ENCODE measurements at places on chromosomes 3 and 15.

DNA sequence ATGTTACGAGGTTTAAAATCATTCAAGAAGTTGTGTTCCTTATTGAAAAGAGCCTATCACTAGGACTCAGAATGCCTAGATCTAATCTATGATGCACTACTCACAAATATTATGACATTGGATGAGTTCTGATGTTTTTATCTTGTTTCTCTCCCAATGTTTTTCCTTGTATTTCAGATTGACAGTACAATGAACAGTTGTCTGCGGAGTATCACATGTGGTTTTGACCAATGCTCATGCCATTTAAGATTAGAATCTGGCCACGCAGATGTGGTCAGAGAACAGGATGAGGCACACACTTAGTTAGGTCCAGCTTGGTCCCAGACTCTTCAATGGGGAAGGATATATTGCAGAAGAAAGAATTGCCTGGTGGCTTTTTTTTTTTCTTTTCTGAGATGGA is 25.6 kb upstream of the CCDC50 start:
- no peak for DNase-seq

DNA sequence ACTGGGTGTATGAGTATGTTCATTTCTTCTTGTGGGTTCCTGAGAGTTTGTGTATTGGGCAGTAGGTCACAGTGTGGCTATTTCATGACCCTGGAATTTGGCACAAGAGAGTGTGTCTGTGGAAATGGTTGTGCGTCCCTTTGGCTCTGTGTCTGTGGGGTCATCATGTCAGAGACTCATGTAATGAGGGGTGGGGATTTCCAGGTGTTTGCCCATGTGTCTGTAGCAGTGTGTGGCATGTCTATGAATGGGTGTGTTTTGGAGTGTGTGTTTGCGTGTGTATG is 1.3 kb upstream of the GATA2 start:
- no peak for DNase-seq

DNA sequence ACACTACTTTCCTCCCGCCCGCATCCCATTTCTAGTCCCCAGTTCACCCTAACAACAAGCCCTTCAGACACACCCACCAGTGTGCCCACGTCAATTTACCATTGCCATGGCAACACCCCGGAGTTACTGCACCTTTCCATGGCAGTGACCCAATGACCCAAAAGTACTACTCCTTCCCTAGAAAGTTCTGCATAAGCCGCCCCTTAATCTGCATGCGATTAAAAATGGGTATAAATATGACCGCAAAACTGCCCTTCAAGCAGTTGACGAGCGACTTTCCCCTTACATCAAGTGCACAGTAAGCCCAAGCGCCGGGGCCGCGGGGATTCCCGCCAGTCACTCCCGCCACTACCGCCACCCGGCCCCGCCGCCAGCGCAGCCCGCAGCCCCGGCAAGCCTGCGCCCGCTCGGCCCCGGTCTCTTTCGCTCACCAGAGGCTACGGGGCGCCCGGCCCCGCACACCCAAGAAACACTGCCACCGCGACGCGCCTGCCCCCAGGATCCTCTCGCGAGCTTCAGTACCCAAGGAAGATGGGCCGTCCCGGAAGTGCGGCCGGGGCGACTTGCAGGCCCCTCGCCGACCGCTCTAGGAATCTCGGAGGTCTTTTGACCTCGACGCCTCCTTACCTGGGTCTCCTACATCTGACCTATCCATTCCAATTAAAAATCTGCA is 27.2 kb upstream of the ZNF502 start:
- DNase-seq = no peak

DNA sequence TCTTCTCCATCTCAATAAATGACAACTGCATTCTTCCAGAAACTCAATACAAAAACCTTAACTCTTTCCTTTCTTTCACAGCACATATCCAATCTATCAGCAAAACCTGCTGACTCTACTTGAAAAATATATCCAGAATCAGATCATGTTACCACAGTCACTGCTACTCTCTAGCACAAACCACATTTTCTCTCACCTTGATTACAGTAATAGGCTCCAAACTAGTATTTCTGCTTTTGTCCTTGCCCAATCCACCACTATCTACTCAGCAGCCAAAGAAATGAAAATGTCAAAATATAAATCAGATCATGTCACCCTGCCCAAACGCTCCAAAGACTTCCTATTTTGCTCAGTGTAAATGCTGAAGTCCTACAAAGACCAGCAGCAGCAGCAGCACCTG is 15.2 kb downstream of the TMCC1 start:
- no peak for DNase-seq

DNA sequence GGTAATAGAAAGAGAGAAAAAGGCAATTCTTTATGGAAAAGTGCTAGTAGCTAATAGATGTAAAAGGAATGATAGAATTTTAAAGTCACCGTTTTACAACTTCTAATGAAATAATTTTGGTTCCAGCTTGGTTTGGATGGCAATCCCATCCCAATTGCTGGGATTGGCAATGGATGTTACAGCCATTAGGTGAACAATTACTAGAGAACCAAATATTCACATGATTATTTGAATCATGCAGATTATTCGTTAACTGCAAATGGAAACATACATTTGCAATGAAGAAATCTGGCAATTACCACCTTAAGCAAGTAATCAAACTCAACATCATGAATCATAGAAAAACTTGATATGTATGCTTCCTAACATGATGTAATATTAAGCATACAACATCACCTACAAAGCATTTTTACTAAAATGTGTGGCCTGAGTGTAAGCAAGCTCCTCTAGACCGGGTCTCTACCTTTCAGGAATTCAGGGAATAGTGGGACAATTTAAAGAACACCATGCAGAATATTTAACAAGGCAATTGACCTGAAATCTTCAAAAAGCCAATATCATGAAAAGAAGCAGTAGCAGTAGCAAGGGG is 26.2 kb upstream of the ANP32A start:
- no peak for DNase-seq

DNA sequence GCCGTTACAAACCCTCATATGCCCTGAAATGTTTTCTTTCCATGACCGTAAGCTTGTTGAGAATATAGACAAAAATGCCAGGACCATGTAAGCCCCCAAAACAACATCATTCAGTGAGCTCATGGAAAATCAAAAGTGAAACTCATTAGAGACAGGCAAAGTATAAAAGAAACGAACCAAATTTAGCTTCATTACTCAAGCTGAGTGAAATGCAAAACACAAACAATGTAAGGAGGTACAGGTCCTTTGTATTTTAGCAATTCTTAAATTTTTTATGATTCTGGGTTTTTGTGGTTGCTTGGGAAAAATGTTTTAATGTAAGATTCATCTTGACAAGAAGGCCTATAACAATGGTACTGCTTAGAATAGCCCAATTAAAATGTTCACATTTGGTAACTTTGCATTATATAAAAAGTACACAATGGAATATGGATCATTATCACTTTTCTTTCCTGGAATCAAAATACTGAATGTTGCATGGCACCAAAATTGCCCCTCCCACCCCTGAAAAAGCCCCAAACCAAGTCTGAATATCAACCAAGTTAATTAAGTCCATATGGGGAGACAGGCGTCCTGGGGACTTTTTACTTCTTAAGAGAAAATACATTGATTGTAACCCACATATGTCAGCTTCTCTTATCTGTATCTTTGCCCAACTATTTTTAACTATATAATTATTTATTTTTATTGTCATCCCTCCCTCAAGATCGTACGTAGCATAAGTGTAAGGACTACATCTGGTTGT is 247.7 kb upstream of the CDIN1 start:
- DNase-seq = no peak

- no peak for DNase-seq
Measured at GRCh38 chr3:136120373-136121348, 75.5 kb downstream of the MSL2 start.

- DNase-seq = no peak
Measured at GRCh38 chr3:157999246-157999645, 107.0 kb downstream of the SHOX2 start.

- no peak for DNase-seq
Measured at GRCh38 chr3:1987980-1988379, 110.7 kb upstream of the CNTN4 start.

GRCh38 chr15:86555939-86556338 is 476.3 kb downstream of the AGBL1 start:
- no peak for DNase-seq

DNA sequence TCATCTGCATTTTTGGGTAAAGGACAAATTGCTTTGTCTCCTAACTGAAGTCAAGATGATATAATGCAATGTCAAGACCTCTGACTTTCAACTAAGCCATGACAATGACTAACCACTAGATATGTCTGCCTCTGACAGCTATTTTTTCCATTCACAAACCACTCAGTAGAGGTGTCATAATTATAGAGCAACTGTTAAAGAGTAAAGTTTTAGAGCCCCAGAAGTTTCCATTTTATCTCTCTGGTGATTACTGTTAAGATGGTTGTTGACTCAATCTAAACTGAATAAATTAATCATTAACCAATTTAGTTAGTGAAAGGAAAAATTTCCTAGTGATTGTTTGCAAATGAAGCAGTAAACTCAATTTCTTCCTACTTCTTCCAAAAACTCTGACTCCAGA is 779.9 kb downstream of the GRM7 start:
- no peak for DNase-seq

DNA sequence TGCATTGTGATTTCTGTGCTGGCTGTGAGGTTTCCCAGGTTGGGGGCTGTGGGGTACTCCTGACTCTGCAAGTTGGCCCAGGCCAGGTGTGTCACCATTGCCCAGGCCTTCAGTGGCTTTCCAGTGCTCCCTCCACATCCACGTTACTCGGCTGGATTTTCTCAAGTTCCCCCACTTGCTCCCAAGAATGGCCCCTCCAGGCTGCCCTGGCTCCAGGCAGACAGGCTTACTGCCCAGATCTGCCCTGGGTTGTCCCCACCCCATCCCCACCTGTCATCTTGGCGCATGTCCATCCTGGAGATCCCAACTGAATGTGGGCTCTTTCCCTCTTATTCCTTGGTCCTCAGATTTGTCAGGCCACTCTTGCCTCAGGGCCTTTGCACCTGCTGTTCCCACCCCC is 3.6 kb downstream of the APBA2 start:
- no peak for DNase-seq

DNA sequence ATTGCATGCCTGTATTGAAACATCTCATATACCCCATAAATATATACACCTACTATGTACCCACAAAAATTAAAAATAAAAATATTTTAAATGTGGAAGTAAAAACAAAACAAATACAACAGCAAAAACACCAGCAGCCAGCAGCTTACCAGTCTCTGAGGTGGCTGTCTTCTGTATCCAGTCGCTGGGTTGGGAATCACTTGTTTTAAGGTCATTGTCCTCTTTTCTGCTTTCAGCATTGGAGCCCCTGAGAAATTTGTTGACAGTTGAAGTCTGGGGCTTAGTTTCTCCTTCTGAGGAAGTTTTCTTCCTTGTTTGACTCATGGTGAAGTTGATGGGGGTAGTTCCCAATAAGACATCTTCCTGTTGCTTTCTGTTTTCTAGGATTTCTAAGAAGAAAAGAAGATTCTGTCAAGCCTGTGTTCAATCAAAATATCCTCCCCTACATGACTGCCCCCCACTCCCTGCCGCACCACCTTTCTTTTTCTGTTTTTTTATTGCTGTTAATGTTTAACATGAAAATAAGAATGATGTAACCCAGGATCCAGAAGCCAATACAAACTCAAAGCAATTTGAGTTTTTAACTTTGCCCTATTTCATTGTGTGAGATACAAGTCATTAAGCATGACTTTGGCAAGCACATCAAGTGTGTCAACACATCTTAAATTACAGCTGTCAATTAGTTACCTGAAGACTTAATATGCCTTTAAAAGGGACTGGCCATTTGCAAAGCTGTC is at the start of gene LRRC31:
LRRC31 (minus strand) TSS at position 452 of the 737 bp plus-strand sequence; CDS start at position 324, 128 bp downstream.
- no peak for DNase-seq

- DNase-seq = no peak
Measured at GRCh38 chr3:105539897-105540296, 173.2 kb downstream of the ALCAM start.

DNA sequence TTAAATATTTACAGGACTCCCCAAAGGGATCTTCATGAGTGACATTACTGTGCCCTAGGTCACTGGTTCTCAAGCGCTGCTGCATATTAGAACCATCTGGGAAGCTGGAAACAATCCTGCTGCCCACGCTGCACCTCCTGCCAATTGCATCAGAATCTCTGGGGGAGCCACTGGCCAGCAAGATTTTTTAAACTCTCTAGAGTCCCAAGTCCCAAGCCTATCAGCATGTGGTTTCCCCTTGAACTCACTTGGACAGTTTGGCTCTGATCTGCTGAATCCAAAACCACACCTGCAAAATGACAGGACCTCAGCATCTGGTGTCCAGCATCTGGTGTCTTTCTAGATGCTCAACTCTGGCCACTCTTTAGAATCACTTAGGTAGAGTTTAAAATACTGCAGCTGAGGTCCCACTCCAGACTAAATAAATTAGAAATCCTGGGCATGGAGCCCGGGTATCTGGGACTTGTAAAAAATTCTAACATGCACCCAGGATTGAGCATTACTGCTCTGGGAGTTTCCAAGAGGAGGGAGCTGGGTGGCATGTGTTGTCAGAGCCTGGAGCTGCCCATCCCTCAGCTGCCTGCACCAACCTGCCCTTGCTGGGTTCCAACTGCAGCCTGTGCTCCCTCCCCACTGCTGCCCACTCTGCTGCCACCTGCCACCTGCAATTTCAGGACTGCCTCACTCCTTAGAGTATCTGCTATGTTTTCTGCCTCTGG is 311.3 kb downstream of the SLC9A9 start:
- no peak for DNase-seq

DNA sequence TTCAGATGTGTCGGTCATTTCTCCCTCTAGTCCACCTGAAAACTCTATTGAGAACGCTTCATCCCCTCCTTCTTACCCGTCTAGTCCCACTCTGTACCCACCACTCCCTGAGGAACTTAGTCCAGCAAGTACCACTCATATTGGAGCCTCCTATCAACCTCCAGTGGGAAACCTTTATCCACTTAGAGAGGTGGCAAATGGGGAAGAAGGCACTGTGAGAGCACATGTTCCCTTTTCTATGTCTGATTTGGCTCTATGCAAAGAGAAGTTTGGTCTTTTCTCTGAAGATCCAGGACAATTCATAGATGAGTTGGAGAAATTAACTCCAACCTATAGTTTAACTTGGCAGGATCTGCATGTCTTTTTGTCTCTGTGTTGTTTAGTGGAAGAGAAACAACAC is 17.0 kb upstream of the RPN1 start:
- no peak for DNase-seq

DNA sequence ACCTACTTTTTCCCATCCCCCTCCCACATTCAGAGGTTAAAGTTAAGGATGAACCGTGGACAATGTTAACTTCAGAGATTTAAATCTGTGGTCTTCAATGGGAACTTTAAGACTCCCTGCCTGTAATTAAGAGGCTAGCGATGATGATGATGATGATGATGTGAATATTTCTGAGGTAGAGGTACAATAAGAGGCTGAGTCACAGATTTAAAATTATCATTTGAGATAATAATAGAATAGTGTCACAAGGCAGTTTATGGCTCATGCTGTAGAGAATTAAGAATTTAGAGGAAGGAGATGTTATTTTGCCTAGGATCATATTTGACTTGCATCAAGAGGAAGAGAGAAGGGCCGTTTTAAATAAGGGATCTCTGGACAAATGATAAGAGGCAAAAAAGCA is 146.2 kb downstream of the BBX start:
- DNase-seq = no peak
